ENCODE measurements at places on chromosomes 13 and 19.
A peak's percentile ranks its signal among the peaks of the same experiment; 100 is the strongest.

GRCh38 chr19:38869836-38870607 lies 8.1 kb downstream of the RINL start:
- DNase-seq, result peak; percentile 85

- no peak for DNase-seq
Measured at GRCh38 chr19:11639245-11639601, 41.9 kb downstream of the ZNF627 start.

GRCh38 chr19:34430738-34431625 lies 2.8 kb downstream of the UBA2 start:
- no peak for DNase-seq

- no peak for DNase-seq
Measured at GRCh38 chr19:1700733-1701663, 48.6 kb upstream of the TCF3 start.

DNA sequence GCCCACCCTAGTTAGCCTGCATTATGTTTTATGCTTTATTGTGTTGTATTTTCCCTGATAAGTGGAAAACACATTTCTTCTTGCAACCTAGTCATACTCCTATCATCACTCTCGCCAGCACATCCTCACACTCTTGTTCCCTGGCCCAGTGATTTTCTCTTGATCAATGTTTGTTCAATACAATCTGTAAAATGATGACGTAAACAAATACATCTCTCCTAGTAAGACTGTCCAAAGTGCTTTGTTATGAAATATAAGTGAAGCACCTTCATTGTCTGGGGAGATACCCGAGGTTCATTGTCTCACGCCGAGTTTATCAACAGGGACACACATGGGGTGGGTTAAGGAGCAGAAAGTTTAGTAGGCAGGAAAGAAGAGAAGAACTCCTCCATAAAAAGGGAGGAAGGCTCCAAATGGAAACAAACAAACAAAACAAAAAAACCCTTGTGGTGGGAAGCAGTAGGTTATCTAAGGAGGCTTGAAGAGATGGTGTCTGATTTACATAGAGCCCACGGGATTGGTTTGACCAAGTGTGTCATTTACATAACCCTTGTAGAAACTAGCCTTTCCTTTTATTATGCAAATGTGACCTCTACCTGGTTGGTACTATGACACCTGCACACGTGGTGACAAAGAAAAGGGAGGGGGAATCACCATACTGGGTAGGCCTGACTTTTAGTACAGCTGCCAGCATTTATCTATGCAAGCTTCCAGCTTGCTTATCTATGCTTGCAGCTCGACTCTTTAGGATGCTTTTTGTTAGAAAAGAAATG lies 1317.9 kb upstream of the SPRY2 start:
- no peak for DNase-seq

- no peak for DNase-seq
Measured at GRCh38 chr13:59479629-59480028, 684.1 kb downstream of the DIAPH3 start.

DNA sequence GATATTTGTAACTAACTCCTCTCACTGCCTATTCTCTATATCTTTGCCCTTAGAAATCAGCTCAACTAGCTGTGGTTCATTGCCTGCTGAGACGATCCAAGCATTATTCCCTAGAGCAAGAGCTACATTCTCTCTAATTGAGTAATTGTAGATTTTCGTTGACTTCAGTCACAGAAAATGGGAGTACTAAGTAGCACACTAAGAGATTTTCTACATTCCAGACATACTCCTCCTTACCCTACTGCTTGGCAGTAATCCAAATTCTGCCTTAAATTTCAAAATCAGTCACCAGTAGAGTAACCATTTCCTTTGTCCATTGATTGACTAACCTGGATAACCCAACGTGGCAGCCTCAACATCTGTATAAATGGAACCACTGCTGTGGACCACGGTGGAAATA lies 1786.8 kb downstream of the SLITRK5 start:
- no peak for DNase-seq

- no peak for DNase-seq
Measured at GRCh38 chr13:91361755-91362271, 14.3 kb downstream of the MIR17HG start.

- no peak for DNase-seq
Measured at GRCh38 chr19:19595171-19595701, 23.3 kb downstream of the PBX4 start.

DNA sequence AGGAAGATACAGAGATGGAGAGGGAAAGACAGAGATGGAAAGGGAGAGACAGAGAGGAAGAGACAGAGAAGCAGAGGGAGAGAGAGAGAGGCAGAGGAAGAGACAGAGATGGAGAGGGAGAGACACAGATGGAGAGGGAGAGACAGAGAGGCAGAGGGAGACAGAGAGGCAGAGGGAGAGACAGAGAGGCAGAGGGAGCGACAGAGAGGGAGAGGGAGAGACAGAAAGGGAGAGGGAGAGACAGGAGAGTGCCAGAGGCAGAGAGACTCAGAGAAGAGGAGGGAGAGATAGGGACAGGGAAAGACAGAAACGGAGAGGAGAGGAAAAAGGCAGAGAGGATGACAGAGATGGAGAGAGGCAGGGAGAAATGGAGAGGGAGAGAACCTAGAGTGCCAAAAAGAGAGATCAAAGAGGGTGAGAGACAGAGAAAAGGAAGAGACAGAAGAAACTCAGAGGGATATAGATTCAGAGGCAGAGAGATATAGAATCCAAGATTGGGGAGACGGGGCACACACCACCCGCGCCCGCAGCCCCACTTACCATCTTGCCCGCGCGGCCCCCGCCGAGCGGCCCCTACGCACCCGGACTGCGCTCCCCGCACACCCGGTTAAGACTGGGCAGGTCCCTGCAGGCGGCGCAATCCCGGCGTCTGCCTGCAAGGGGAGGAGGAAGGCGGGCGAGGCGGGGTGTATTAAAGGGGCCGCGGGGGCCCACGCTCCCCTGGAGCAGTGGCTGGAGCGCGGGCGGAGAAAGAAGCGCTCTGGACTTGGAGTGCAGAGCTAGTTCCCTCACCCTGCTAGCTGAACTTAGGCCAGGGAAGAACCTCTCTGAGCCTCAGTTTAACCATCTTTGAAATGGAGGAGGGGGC lies 10.7 kb downstream of the TM6SF2 start:
- DNase-seq, result no peak

- no peak for DNase-seq
Measured at GRCh38 chr13:36029166-36029565, 102.0 kb downstream of the DCLK1 start.

DNA sequence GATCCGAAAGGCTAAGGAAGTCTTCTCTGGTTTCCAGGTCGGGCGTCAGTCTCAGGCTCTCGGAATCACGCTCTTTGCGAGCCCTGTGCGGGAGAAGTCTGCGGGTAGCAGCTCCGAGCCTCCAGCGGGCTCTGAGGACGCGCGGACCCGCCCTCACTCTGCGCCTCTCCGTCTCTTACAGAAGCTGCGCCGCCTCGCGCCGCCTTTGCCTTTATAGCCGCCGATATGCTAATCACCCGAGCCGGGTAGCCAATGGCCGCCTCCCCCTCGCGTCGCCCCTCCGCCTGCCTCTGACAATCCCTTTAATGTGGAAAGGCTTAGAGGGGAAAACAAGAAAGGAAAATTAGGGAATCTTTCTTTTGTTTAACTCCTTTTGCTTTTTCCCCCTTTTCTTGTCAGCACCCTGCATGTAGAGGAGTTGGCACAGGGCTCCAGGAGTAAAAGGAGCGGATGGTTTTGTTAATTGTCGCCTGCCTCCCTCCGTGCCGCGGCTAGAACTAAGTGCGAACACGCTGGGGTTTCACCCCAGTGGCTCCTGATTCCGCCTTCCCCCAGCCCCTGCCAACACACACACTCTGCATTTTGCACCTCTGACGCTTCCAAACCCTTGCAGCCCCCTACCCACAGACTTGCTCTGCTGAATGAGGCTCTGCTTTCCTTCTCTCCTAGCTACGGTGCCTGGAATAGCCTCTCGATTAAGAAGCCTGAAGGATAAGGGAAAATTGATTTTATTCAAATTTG lies at the start of gene PCDH8:
PCDH8 (minus strand) TSS at position 186 of the 741 bp plus-strand sequence. CDS start 204 bp downstream, outside the sequence.
- no peak for DNase-seq

- DNase-seq, result peak; percentile 33
Measured at GRCh38 chr19:10339380-10339960, at the start of gene ICAM3. TSS of gene ICAM3 (minus strand) at chr19:10339624. CDS start at chr19:10339614, 10 bp downstream.

DNA sequence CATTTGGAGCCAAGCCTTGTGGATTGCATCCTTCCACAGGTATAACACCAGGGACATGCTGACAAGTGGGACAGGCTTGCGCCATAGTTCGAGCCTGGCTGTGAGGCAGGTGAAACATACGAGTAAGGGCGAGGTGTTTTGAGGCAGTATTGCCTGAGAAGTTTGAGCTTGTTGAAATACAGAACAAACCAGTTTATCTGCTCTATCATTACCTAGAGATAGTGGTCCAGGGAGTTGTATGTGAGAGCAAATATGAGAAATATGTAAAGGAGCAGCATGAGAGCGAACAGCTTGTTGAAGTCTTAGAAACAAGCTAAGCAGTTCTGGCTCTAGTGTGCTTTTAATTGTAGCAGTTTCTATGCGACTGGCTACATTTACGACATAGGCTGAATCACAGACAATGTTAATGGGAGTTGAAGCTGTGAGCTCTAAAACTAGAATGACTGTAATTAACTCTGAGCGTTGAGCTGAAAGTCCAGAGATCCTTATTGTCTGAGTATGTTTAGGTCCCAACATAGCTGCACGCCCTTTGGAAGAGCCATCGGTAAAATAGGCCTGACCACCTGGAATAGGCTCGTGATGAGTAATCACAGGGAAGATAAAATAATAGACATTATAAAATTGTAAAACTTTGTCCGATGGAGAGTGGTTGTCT lies 8.2 kb downstream of the ZNF439 start:
- DNase-seq, result no peak

GRCh38 chr13:98406427-98406826 lies 170.5 kb downstream of the STK24 start:
- no peak for DNase-seq

Data from stimulated activated CD8-positive, alpha-beta memory T cell treated with anti-CD3 and anti-CD28 coated beads, Interleukin-4, amount 100 ng/mL, for 4 hours (primary cell).